ENCODE measurements at places on chromosomes 6 and 20.

DNA sequence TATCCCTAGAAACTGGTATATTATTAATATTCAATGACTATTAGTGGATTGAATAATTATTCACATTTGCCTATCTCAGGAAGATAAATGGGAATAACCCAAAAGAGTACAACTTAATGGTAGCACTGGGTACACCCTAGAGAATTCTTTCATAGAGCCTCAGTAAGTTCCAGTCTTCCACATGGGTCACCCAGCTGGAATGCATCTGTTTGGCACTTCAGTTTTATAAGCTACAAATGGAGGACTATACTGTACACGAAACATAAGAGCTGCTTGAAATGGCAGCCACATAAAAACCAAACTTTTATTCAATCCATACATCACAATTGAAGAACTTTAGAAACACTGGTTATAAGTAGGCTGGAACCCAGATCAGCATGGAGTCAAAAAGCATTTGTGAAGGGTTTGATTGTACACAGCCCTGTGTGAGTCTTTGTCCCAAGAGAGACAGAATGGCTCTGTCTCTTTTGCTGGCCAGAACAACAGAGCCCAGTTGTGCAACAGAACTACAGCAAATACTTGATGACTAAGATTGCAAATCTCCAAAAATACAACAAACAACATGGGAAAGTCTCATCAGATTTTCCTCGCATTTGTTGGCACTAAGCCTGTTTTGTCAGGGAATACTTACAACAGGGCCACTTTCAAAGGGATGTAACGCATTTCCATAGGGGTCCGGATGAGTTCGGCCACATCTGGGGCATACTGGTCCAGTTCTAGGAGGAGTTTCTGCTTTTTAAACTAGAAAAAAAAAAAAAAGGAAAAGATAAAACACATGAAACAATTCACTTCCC is 39.5 kb downstream of the PIGU start:
- H3K27me3 ChIP-seq = no peaks in the 10 kb centered on the region
- DNase-seq = no peak
- peaks cover 32% of the 10 kb centered on the region for H3K36me3 ChIP-seq
- H3K4me3 ChIP-seq = no peak overlapping the region
- no peak overlapping the region for H3K27ac ChIP-seq

DNA sequence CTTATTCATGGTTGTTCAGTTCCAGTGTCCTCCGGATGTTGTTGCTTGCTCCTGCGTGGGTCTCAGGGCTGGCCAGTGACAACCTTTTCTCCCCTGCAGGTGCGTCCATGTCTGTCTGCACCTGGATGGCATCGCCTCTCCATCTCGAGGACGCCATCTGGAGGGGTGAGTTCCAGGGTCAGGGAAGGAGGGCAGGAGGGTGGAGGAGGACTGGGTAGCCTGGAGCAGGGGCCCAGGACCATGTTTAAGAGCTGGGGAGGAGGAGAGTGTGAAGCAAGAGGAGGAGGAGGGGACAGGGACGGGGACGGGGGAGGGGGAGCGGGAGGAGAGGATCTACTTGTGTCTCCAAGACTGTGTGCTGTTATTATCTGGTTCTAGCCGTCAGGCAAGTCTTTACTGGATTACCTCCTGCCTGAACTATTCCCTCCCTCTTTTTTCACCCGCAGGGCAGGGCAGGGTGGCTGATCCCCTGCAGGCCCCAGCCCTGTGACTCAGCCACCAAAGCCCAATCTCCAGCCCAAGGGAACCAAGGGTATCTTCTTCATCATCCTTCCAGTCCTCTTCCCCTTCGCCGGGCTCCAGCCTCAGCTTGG is 32.2 kb upstream of the TULP1 start:
- no peaks in the 10 kb centered on the region for H3K4me1 ChIP-seq
- DNase-seq = no peak
- H3K27ac ChIP-seq = no peak overlapping the region
- H3K27me3 ChIP-seq = peaks cover 5% of the 10 kb centered on the region

DNA sequence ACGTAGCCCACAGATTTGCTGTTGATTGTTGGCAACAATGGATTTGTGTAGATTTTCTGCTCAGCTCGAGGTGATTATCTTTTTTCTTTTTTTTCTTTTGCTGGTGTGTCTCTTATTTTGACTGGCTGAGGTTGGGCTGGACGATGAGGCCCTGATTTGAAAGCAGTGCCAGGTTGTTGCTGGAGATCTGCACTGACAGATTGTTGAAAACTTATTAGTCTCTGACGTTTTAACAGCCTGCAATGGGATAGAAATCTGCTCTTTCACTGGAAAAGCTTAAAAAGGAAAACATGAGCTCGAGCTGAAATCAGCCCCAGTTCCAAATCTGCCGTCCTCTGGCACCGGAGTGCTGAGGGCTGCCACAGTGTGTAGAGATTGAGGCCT is 87.7 kb downstream of the PDE7B start:
- H3K4me3 ChIP-seq = no peak overlapping the region
- no peak for DNase-seq
- no peaks in the 10 kb centered on the region for H3K36me3 ChIP-seq

DNA sequence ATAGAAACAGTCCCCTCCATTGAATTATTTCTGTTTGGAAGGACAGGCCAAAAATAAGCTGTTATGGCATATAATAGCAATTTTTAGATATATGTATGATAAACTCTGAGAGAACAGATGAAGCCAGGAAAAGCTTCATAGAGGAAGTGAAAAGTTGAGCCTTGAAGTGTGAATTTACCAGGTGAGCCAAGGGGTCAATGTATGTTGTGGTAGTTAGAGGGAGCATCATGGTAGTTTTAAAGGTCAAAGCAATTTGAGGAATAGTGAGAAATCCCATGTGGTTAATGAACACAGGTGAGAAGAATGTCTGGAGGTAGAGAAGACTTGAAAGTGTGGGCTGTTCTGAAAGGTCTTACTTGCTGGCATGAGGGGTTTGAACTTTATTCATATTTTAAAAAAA is 47.0 kb downstream of the COL19A1 start:
- no peak overlapping the region for H3K4me3 ChIP-seq
- H3K36me3 ChIP-seq = peaks cover 2% of the 10 kb centered on the region
- H3K27ac ChIP-seq = no peak overlapping the region
- no peak for DNase-seq

- H3K4me1 ChIP-seq = no peaks in the 10 kb centered on the region
- H3K4me3 ChIP-seq = no peak overlapping the region
- no peaks in the 10 kb centered on the region for H3K27me3 ChIP-seq
- no peak for DNase-seq
- H3K36me3 ChIP-seq = no peaks in the 10 kb centered on the region
Measured at GRCh38 chr6:9711365-9711764, 703.5 kb downstream of the TFAP2A start.

DNA sequence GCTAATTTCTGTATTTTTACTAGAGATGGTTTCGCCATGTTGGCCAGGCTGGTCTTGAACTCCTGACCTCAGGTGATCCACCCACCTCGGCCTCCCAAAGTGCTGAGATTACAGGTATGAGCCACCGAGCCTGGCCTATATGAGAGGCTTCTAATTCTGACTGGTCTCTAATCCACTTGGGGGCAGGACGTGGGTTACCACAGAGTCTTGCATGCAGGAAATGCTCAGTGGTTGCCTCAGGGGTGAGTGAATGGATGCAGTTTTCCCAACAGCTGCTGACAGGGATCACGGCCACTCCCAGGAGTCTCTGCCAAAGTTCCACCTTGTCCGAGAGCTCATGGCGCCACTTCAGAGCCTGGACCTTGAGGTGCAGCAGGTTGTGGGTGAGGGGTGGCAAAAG is 6.4 kb upstream of the FANCE start:
- H3K27me3 ChIP-seq = no peaks in the 10 kb centered on the region
- no peak overlapping the region for H3K4me3 ChIP-seq
- H3K36me3 ChIP-seq = peaks cover 5% of the 10 kb centered on the region
- H3K4me1 ChIP-seq = peaks cover 5% of the 10 kb centered on the region
- DNase-seq = no peak
- H3K27ac ChIP-seq = no peak overlapping the region

DNA sequence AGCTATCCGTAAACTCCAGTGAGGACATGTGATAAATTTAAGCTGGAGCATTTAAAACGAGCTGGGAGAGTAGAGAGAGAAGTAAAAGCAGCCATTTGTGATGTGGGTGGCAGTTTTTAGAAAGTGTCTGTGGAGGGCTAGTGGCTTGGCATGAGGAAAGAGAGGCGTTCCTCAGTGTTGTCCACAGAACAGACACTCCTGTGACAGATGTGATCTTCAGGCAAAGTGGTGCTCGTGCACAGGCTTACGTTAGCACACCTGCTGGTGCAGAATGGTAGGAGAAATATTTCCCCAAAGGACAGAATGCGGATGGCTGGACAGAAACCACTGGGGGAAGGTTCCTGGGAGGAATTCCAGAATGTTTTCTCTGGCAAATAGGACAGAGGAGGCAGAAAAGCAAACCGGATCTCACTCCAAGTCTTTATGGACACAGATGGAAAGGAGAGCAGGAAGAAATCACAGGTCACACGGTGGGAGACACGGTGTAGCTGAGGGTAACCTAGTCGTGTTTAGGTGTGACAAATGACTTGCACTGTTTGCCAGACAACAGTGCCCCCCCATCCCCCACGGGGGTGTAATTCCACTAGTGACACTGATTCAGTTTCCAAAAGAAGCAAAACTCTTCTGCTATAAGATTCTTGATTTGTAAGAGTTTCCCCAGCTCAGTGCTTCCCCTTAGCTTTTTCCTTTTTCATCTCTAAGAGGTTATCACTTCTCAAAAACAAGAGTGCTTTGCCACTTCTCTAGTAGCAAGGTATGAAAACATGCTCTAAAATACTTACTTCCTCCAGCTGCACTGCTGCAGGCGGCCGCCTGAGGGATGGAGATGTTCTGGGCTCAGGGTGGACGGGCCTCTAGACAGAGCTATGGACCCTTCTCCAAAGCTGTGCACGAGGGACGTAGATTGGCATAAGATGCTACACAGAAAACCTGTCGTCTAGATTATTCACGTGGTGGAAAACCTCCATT is 293.2 kb downstream of the QKI start:
- H3K27me3 ChIP-seq = no peaks in the 10 kb centered on the region
- H3K36me3 ChIP-seq = peaks cover 2% of the 10 kb centered on the region
- no peak for DNase-seq
- H3K27ac ChIP-seq = peak overlapping the region; percentile 27
- peak overlapping the region; percentile 41 for H3K4me3 ChIP-seq
